Activated T-helper 2 cell treated with anti-CD3 and anti-CD28 coated beads, Interferon-gamma antibody, Interleukin-2, Interleukin-4, amounts not matched to agents 10 μg/mL and 5 μg/mL and 100 μg/mL, durations not matched to agents 14 hours and 24 hours and 36 hours (primary cell): ENCODE measurements at places on chromosomes 1 and 21. TPM values are rescaled to one million over a fixed set of nuclear protein-coding genes. Genes with fewer than 3 reads are reported as not detected.

Gene C1QC
- not detected in 2 replicates for total RNA-seq

- DNase-seq: no peak
- no peaks in the 10 kb centered on the region for H3K27me3 ChIP-seq
- H3K4me3 ChIP-seq: no peak overlapping the region
- peaks cover 57% of the 10 kb centered on the region for H3K4me1 ChIP-seq
These were observed 66.6 kb downstream of the PUM1 start for GRCh38 chr1:30998887-30999286.

Gene PLXNA2
- 0.07 and 0.37 TPM in 2 replicates for total RNA-seq

Gene GRIK1
- not detected in 2 replicates for total RNA-seq

DNA sequence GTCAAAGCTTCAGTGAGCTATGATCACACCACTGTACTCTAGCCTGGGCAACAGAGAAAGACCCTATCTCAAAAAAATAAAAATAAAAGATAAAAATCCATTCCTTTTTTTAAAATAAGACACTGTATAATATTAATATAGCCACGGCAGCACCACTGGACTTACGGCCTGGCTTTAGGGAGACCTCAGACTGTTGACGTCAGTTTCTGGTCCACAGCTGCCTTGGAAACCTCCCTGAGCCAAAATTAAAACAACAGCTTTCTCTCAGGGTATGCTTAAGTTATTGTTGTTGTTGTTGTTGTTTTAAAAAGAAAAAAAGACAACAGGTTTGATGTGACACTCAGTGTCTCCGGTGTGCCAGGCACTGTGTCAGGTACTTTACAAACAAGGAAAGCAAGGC lies 42.0 kb downstream of the CAPZB start:
- no peak for DNase-seq
- no peak overlapping the region for H3K27ac ChIP-seq
- H3K4me3 ChIP-seq: no peak overlapping the region
- H3K4me1 ChIP-seq: peaks cover 55% of the 10 kb centered on the region
- peaks cover 18% of the 10 kb centered on the region for H3K36me3 ChIP-seq
- H3K27me3 ChIP-seq: no peaks in the 10 kb centered on the region

Gene HSPB7
- total RNA-seq: not detected in 2 replicates
